ENCODE measurements at places on chromosomes 12 and 14.

GRCh38 chr12:113276946-113277500 is 55.8 kb downstream of the TPCN1 start:
- DNase-seq: no peak

- no peak for DNase-seq
Observed at GRCh38 chr12:110702081-110702480, 13.2 kb upstream of the HVCN1 start.

DNA sequence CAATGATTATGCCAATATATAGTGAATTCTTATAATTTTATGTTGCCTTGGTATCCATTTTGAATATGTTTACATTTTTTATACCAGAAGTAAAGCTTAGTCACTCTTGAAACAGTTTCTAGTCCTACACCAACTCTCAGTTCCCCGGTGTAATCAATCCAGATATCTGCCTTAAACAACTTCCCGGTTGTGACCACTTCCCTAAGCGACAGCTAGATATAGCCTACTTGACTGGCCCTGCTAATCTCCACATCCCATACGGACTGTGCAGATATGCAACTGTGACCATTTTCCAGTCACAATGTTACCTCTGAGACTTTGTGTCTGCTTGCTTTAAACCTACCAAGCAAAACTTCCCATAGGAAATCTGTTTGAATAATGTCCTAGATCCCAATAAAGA is 1551.5 kb upstream of the SEL1L start:
- no peak for DNase-seq

- no peak for DNase-seq
Observed at GRCh38 chr12:65501093-65501621, 222.7 kb downstream of the MSRB3 start.

GRCh38 chr14:100187247-100187833 is 27.9 kb upstream of the DEGS2 start:
- DNase-seq: no peak
